ENCODE measurements at places on chromosomes 13 and 19. TPM values are rescaled to one million over a fixed set of nuclear protein-coding genes. Genes with fewer than 3 reads are reported as not detected.

LIPE gene
- 9.2 TPM for total RNA-seq

DNA sequence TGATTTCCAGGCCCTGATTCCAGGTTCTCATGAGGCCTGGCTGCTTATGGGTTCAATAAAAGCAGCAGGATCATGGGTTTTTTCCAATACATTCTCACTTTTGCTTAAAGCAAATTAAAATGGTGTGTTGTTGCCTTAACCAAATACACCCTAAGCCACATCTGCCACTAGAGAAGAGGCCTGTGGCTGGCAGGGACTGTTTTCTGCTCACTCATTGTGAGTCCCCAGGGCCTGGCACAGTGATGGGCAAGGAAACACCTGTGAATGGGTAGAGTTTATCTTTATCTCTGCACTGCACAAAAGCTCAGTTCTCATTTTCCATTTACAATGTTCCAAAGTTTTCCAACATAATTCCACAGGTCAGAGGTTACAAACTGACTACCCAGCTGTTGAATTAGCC, 726.0 kb downstream of the UQCRFS1 start:
- DNase-seq, result no peak

- no peak for DNase-seq
Observed at GRCh38 chr13:30963791-30964190, 31.3 kb downstream of the TEX26 start.

MAB21L1 gene
- 0.94 TPM for total RNA-seq

C3 gene
- 12.3 TPM for total RNA-seq

PABPC3 gene
- total RNA-seq, result not detected

NLRP5 gene
- not detected for total RNA-seq

DNA sequence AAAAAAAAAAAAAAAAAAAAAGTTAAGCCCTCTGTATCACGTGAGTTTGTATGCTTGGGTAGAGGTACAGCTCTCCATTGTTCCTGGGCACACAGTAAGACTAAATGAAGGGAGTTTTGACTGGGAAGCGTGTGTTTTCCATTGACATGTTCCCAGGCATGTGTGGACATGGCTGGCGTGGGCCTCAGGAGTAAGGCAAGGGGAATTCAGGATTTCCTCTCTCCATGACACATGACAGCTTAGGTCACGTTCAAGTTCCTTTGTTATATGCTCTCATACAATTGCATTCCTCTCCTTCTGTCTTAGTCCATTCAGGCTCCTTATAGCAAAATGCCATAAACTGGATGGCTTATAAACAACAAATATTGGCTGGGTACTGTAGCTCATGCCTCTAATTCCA, 17.1 kb upstream of the MAP3K10 start:
- DNase-seq, result no peak

GRCh38 chr13:41675306-41675705, 218.0 kb downstream of the RGCC start:
- no peak for DNase-seq

CERS1 gene
- 23.4 TPM for total RNA-seq

DNA sequence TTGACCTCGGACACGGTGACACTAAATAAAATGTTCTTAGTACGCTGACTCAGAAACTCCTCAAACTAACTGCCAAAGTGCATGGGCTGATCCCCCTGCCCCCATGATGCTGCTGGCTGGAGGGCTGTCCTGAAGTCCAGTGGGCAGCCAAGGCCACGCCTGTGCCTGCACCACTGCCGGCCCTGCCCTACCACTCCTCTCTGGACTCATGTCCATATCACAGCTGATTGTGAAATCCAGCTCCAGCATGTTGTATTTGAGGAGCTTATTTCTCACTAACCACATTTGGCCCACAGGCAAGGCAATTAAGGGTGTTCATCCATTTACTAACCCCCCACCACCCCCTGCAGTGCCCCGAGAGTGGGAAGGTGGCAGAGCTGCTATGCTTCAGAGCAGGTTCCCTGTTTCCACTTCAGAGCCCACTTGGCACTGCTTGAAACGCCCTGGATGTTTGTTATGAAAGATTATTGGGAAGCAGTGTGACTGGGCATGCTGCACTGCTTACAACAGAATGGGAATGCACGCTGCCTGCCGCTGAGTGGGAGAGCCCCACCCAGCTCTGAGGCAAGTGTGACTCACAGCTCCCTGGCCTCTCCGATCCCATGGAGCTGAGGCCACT, 114.0 kb downstream of the UQCRFS1 start:
- no peak for DNase-seq

- no peak for DNase-seq
Observed at GRCh38 chr19:37948362-37948761, 41.4 kb downstream of the SIPA1L3 start.

DNA sequence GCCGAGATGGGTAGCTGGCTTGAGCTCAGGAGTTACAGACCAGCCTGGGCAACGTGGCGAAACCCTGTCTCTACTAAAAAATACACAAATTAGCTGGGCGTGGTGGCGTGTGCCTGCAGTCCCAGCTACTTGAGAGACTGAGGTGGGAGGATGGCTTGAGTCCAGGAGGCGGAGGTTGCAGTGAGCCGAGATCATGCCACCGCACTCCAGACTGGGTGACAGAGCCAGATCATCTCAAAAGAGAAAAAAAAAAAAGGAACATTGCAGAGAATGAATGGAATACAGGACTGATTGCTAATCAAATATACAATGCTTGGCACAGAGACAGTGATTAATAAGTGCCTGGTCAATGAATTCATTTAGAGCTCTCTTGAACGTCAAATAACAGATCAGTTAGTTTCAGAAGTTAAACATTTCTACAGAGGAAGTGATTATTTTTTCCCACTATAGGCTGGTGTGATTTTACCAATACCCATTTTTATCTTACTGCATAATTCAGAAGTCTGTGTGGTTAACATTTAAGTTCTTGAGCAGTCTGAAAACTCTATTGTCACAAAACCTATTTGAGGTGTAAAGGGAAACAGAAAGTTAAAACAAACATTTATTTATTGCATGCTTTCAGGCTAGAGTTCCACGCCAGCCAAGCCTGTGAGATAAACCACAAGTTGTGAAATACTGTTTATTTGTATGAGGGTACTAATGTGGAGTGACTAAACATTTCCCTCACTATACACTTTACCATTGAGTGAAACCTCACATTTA, 7.7 kb upstream of the TBC1D4 start:
- no peak for DNase-seq

ZFR2 gene
- total RNA-seq, result 6.2 TPM

GRCh38 chr13:44429311-44429710, 55.7 kb downstream of the SERP2 start:
- no peak for DNase-seq
